ENCODE measurements at places on chromosomes 6 and 20.
A peak's percentile ranks its signal among the peaks of the same experiment; 100 is the strongest.

DNA sequence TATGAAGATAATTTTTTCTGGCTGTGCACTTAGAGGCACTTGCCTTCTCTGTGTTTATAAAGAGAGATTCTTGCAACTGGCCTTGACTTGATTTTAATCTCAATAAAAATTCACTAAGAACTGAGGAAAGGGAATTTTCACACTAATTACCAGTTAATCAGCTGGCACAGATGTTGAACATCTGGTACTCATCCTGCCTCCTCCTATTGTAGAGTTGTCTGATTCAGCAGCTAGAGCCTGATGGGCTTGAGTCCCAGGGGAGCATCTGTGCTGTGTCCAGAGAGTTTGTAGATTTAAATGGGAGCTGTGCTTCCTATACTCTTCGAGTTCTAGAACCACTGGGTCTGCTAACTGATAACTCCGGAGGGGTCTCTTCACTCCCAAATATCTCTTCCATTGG is 284.4 kb upstream of the RNF24 start:
- DNase-seq = peak; percentile 1

DNA sequence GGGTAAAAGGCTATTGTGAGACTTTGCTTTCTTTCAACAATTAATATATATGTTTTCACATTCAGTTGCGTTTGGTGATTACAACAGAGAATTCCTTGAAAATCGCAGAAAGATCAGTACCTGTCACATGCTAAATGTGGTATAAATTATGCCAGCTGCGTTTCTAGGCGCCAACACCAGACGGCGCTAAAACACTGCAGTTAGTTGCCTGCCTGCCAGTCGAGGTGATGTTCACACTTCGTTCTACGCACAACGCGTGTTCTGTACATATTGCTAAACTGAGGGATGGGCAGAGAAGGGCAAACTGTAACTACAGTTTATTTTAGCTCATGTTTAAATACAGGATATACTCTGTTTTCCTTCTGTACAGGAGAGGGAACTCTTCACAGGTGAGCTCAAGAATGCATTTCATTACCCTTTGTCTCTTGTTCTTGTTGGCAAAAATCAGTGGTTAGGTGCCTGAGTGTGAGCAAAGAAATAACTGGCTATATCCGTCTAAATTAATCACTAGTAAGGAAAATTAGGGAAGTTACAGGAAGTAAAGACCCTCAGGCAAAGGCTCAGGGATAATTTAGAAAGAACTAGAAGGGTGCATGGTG is 100.1 kb upstream of the RGS17 start:
- DNase-seq = peak; percentile 86

GRCh38 chr6:7062451-7063162 is 45.2 kb upstream of the RREB1 start:
- DNase-seq = no peak

DNA sequence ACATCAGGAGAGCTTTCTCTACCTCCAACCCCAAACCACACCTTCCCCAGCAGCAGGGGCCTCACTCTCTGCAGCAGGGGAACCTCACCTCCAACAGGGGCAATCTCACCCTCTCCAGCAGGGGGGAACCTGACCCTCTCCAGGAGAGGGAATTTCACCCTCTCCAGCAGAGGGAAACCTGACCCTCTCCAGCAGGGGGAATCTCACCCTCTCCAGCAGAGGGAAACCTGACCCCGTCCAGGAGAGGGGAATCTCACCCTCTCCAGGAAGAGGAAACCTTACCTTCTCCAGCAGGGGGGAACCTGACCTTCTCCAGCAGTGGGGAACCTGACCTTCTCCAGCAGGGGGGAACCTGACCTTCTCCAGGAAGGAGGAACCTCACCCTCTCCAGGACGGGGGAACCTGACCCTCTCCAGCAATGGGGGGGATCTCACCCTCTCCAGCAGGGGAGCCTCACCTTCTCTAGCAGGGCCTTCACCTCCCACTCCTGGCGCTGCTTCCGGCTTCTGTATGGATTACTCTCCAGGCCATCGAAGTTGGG is 3.1 kb downstream of the B3GALT4 start:
- no peak for DNase-seq

DNA sequence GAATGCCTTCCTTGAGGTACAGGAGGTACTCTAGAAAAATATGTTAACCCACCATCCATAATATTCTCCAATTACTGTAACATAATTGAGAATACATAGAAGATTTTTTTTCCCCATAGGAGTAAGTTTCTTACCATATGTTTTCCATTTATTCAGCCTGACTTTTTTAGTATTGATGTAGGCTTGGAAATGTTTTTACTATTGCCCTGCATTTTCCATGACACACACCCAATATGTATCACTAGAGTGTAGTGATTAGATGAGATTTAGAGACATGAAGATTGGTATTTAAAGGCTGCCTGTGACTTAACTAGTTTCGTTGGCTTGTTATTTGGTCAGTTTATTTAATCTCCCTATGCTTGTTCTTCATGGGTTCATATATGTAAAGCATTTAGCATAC is 39.5 kb downstream of the KCNQ5 start:
- DNase-seq = no peak

- no peak for DNase-seq
These were observed 298.8 kb upstream of the MAP3K7 start for GRCh38 chr6:90885611-90886056.

- no peak for DNase-seq
These were observed 14.6 kb upstream of the HLA-F start for GRCh38 chr6:29708432-29709179.

DNA sequence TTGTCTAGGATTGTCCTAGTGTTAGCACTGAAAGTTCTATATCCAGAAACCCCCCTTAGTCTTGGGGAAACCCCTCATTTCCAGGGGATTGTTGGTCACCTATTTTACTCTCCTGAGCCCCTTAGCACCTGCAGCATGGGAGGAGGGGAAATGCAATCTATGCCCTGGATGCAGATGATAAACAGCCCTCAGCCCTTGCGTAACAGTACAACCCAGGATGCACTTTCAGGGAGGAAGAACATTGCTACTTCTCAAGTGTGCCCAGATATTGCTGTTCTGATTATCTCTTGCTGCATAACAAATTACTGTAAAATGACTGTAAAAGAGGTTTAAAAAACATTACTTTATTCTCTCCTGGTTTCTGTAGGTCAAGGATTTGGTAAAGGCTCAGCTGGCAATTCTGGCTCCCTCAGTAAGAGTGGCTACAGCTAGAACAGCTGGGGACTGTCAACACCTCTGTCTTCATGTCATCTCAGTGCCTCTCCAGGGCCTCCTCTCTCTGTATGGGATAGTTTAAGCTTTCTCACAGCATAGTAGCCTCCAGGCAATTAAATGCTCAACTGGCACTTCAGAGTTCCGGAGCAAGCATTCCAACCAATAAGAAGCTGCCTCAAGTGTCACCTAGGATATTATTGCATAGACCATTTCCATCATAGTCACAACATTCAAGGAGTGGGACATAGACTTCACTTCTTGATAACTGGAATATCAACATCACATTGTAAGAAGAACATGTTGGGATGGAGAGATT is 117.8 kb upstream of the FOXO3 start:
- no peak for DNase-seq

GRCh38 chr20:9884666-9885065 is 45.8 kb upstream of the PAK5 start:
- no peak for DNase-seq

DNA sequence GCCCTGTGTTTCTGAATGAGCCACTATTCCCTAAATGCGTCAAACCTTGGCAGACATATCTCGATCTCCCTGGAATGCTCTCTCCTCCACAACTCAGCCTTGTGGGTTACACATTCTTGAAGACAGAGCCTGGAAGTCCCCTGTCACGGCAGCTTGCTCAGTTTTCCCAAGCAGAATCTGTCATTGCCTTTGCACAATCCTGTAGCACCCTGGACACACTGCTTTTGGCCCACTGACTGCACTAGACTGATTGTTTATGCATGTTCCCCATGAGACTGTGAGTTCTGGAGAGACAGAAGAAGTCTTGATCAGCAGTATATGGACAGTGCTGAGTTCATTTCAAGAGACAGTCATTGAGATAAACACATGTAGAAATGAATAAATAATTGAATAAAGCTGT is 406.7 kb downstream of the CD83 start:
- no peak for DNase-seq

GRCh38 chr20:3670511-3670910 is 7.3 kb upstream of the GFRA4 start:
- DNase-seq = no peak

GRCh38 chr20:40563296-40563950 is 125.6 kb downstream of the MAFB start:
- peak; percentile 24 for DNase-seq

DNA sequence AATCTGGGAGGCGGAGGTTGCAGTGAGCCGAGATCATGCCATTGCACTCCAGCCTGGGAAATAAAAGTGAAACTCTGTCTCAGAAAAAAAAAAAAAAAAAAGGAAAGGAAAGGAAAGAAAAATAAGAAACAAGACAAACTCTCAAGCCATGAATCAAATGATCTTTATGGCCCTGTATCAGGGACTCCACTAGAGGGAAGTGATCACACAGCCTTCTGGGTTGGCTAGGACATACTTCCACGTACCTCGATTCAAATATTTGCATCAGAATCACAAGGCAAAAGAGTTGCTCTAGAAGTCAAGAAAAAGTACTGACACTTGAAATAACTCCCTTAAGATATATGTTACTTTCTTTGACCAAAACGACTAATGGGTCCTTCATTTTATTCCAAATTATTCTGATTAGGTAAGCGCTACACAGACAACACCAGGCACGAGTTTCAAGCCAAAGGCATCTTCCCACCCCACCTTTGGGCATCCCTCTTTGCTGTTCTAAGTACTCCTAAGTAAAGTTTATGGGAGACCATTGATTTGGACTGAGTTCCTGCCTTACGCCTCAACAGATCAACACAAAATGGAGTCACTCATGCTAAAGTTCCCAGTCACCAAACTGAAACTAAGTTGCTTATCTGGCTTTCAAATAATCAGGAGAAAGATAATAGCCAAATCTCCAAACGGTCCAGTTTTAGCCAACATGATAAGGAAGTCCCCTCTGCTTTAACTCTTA is 77.5 kb upstream of the NT5E start:
- DNase-seq = no peak

GRCh38 chr20:47099825-47100441 is 205.3 kb downstream of the EYA2 start:
- DNase-seq = no peak

DNA sequence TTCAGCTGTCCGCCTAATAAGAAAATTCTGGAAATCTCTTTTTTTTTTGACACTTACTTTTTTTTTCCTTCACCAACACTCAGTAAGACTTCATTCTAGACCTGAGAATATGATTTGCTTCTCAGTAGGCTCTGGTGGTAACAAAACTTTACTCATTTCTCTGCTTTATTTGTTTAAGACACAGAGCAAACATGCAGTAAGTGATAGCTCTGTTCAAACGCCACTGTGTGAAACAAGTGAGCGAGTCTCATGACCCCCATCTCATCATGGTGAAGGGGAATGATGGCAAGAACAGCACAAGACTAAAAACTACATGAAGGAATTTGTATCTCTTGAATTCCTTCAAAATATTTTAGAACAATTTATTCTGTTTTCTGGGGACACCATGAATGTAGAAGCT is 541.6 kb upstream of the POU3F2 start:
- DNase-seq = no peak

DNA sequence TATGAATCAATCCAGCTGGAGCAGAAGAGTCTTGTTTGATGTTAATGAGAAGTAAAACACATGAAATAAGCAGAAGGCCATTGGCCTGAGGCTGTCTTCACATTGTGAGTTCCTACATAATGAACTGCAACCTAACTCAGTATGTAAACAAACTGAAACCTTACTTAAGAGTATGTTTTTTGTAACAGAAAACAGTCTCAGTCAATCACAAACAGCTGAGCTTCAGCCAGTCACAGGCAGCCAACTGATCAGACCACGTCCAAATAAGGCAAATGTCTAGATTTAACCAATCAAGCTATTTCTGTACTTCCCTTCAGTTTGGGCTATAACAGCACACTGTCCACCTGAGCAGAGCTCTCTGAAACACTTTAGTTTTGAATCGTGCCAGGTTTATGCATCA is 234.7 kb downstream of the TRDN start:
- no peak for DNase-seq

GRCh38 chr6:161274488-161274858 is 612 bp upstream of the AGPAT4 start:
- no peak for DNase-seq

- DNase-seq = no peak
These were observed 20.4 kb downstream of the SERINC3 start for GRCh38 chr20:44501448-44501847.

DNA sequence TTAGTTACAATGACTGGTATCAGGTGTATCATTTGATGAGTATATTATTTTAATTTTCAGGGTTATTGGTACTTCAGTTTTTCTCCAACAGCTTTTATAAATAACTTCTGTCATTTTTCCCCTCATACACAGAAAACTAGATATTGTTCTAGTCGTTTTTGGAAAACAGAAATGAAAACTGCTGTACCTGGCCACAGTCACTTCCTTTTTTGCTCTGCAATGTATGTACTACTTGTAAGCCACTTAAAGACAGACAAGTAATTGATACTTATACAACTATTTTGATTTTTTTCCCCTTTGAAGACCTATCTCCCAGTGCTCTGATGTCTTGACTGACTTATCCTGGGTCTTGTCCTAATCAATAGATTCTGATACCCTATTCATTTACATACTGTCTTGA is 218.6 kb upstream of the RUNX2 start:
- DNase-seq = no peak

DNA sequence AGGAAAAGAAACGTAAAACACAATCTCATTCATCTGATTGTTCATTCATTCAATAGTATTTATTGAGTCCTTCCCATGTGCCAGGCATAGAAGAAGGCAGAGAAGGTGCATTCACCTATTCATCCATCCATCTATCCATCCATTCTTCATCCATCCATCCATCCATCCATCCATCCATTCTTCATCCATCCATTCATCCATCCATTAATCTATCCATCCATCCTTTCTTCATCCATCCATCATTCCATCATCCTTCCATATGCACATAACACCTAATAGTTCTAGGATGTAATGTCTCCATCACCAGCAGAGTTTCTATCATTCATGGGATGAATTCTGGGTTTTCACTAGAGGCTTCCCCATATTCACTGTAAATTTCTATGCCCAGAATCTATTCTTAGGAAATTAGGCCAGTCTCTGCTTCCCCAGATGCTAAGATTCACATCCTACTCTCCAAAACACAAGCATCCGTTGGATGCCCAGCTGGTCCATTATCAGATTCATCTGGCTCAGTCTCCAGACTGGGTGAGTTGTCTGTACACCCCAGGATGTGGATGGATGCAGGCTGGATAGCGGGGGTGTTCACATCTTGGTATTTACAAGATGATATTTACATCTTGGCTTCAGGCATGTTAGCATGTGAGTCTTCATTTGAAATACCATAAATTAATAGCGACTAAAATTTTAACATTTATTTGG is 517.7 kb upstream of the SULF2 start:
- DNase-seq = no peak

- no peak for DNase-seq
These were observed 143.2 kb downstream of the SLC16A10 start for GRCh38 chr6:111230351-111231089.

- DNase-seq = no peak
These were observed 332.9 kb downstream of the CDKAL1 start for GRCh38 chr6:20866935-20867703.

- no peak for DNase-seq
These were observed 35.0 kb downstream of the SERPINB1 start for GRCh38 chr6:2806644-2807043.

- DNase-seq = no peak
These were observed 49.4 kb downstream of the PFDN4 start for GRCh38 chr20:54257071-54257816.

Data from eye (tissue), 1 donor.